ENCODE measurements at places on chromosomes 2 and 18.
A peak's percentile ranks its signal among the peaks of the same experiment; 100 is the strongest.

- DNase-seq, result no peak
- peaks cover 7% of the 10 kb centered on the region for H3K36me3 ChIP-seq
- no peaks in the 10 kb centered on the region for H3K27me3 ChIP-seq
These were observed 254.5 kb downstream of the NEDD4L start for GRCh38 chr18:58298251-58299134.

DNA sequence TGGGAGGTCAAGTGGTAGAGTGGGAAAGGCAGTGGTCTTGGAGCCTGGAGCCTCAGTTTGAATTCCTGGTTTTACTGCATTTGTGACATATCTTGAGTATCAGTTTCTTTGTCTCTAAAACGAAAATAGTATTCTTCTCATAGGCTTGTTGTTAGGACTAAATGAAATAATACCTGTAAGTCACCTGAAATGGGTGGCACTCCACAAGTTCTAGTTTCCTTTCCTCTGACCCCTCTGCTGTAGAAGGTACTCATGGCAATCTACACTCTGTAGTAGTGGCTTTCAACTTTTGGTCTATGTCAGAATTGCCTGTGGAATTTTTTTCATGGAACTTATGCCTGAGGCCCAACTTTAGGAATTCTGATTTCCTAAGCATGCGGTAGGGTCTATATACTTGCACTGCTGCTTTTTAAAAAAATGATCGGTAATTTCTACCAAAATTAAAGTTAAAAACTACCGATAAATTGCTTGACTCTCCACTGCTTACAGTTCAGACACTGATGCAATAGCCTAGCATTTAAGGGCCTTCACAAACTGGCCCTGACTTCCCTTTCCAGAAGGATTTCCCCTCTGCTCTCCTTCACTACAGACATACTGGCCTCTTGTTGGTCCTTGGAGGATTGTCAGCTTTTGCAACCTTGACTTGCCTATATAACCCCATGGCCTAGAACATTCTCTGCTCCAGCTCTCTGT is 47.2 kb downstream of the PLEK start:
- DNase-seq, result no peak
- H3K27me3 ChIP-seq, result no peaks in the 10 kb centered on the region

GRCh38 chr18:65752625-65753325 is 2.0 kb downstream of the CDH7 start:
- H3K27ac ChIP-seq, result no peak overlapping the region
- no peaks in the 10 kb centered on the region for H3K36me3 ChIP-seq

GRCh38 chr2:30275256-30275655 is 43.9 kb downstream of the LBH start:
- peaks cover 32% of the 10 kb centered on the region for H3K4me1 ChIP-seq
- H3K27me3 ChIP-seq, result no peaks in the 10 kb centered on the region
- no peaks in the 10 kb centered on the region for H3K36me3 ChIP-seq

- H3K4me1 ChIP-seq, result peaks cover 2% of the 10 kb centered on the region
- H3K4me3 ChIP-seq, result no peak overlapping the region
- H3K36me3 ChIP-seq, result peaks cover 50% of the 10 kb centered on the region
These were observed 14.6 kb downstream of the UGP2 start for GRCh38 chr2:63856303-63856603.

DNA sequence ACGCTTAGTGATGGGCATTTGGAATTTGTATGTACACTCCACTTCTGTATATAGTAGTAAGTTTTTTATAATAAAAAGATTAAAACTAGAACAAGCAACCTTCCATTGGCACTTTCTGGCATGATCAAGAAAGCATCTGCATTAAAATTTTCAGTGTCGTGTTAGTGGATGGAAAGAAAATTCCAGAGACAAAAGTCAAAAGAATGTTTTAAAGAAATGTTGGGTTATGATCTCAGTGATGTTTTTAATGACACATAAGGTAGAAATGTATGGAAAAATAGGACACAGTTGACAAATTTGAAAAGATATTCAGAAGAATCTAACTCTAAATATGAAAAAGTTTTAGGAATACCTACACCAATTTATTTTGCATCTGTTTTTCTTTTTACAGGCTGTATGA is 126.1 kb upstream of the FAM117B start:
- no peak overlapping the region for H3K27ac ChIP-seq
- DNase-seq, result no peak
- H3K4me1 ChIP-seq, result no peaks in the 10 kb centered on the region
- H3K4me3 ChIP-seq, result no peak overlapping the region
- H3K36me3 ChIP-seq, result no peaks in the 10 kb centered on the region

DNA sequence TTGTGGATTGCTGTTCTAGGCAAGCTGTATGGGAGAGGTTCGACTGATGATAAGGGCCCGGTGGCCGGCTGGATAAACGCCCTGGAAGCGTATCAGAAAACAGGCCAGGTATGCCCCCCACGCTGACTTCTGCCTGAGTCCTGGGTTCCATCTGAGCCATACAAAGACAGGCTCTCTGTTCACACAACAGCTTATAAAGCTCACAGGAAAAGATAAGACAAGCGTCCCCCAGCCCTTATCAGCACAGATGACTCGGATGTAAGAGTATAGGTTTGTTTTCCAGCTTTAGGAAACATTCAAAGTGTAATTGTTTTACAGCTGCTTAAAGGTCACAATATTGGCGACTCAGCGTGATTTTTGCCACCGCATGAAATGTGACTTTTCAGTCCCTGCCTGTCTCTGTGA is 12.7 kb downstream of the CNDP2 start:
- no peak overlapping the region for H3K4me3 ChIP-seq
- H3K27ac ChIP-seq, result no peak overlapping the region
- H3K27me3 ChIP-seq, result no peaks in the 10 kb centered on the region
- H3K36me3 ChIP-seq, result peaks cover 89% of the 10 kb centered on the region
- no peak for DNase-seq

DNA sequence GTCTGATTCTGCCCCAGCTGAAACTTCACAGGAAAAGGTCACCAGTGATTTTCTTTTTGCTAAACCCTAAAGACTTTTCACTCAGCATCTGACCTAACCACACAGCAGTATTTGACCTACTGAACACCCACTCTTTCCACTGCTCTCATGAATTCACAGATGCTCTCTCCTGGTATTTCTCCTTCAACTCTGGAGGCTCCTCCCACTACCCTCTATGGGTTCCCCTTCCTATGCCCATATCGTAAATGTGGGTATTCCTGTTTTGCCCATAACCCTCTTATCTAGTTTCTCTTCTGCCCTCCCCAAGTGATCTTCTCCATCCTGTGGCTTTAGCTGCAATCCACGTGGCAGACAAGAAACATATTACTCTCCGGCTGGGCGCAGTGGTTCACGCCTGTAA is 7.6 kb downstream of the PLEKHM3 start:
- no peak for DNase-seq
- H3K36me3 ChIP-seq, result no peaks in the 10 kb centered on the region
- H3K27me3 ChIP-seq, result no peaks in the 10 kb centered on the region

DNA sequence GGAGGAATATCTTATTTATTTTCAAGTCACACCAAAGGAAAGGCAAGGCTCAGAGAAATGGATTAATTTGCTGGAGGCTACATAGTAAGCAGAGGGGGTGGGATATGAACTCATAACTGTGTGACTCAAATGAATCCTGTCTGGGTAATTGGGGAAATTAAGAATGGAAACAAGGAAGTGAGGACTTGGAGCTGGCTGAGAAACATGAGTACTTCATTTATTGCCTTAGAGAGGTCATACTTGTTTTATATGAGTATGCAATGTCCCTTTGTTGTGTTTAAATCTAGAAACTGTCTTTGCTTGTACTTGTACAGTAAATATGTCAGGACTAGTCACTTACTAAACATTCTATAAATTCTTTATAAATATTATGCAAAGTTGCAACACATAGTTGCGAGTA is 2166.7 kb upstream of the PIK3C3 start:
- DNase-seq, result no peak
- H3K36me3 ChIP-seq, result peaks cover 20% of the 10 kb centered on the region

- DNase-seq, result no peak
- no peak overlapping the region for H3K27ac ChIP-seq
- H3K36me3 ChIP-seq, result no peaks in the 10 kb centered on the region
- no peaks in the 10 kb centered on the region for H3K4me1 ChIP-seq
- H3K4me3 ChIP-seq, result no peak overlapping the region
These were observed 326.9 kb downstream of the SLC4A3 start for GRCh38 chr2:219954331-219954730.

DNA sequence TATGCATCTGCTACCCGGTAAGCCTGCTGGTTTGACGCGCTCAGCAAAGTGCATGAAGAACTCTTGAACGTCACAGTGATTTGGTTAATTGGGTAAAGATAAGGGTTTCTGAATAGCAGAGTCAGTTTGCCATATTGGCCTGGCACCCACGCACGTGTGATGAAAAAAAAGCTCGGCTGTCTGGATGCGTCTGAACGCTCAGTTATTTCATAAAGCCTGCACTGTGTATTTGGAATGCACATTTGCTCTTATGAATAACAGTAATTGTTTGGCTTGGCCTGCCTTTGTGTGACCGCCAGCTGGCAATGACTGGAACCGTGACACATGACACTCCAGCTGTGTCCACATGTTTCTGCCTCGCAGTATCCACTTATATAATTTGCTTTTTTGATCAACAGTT is 129.2 kb upstream of the MEIS1 start:
- no peak overlapping the region for H3K27ac ChIP-seq
- H3K36me3 ChIP-seq, result no peaks in the 10 kb centered on the region
- no peak for DNase-seq
- no peaks in the 10 kb centered on the region for H3K4me1 ChIP-seq
- H3K4me3 ChIP-seq, result no peak overlapping the region

DNA sequence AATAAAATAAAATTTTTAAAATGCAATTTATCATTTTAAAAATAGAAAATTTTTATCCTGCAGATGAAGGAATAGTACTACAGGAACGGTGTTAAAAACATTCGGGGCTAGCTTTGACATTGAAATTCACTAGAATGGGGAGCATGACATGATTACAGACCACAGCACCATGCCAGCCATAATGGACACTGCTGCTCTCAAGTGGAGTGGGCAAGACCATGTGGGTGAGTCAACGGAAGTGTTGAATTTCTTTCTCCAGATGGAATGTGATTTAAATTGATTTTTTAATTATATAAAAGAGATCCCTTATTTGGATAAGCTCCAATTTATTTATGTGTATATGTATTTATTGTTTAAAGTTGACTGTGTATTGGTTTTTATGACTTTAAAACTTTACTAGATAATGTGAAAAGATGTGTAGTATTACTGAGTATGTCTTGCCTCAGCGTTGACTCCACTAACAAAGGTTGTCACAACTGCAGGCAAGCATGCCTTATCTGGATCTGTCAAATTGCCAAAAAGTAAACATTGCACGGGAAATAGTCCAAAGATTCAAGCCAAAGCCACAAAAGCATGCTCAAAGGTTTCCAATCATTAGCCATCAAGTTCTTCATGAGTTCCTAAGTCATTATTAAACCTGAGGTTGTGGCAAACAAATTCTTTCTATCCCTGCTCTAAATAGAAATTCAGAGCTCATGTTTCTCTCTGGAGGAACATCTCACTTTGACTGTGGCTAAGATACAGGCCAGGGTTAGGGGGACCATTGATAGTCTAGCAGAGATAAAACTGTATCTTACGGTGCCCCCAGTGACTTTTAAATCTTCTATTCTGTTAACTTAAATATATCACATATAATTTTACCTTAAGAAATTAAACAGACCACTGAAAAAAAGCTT is 536.9 kb downstream of the TMX3 start:
- no peak overlapping the region for H3K4me3 ChIP-seq
- H3K27ac ChIP-seq, result peak overlapping the region; percentile 19
- no peaks in the 10 kb centered on the region for H3K27me3 ChIP-seq
- H3K4me1 ChIP-seq, result peaks cover 5% of the 10 kb centered on the region
- no peaks in the 10 kb centered on the region for H3K36me3 ChIP-seq
- no peak for DNase-seq

DNA sequence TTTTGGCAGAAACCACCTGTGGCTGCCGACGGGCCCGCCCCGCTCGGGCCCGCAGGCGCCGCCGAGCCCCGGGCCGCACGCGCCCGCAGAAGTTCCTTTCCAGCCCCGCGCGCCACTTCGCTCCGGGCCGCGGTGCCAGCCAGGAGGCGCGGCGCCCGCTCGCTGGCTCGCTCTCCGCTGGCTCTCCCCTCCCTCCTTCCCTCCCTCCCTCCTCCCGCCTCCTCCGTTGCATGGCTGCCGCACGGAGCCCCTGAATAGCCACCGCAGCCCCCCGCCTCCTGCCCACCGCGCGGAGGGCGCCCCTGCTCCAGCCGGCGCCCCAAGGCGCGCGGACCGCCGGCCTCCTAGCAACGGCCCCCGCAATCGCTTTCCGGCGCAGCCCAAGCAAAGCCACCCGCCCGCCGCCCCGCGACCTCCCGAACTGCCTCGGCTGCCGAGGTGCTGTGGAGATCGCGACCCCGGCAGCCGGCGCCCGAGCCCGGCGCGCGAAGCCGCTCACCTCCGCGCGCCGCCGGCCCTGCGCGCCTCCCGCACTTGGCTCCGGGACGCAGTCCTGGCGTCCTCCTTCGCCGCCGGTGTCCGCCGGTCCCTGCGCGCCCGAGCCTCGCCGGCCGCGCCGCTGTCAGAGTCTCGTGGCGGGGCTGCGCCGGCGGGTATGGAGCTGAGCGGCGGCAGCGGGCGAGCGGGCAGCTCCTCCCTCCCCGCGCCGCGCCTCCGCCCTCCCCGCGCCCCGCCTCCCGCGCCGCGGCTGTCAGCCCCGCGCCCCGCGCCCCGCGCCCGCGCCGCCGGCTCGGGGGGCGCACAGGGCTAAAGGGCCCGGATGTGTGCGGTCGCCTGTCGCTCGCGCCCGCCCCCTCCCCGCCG is at the start of gene ZBTB7C:
Gene ZBTB7C, minus strand, starts transcription at position 657 of the 864 bp plus-strand sequence.
- H3K27me3 ChIP-seq, result peaks cover 36% of the 10 kb centered on the region
- no peaks in the 10 kb centered on the region for H3K36me3 ChIP-seq
- H3K27ac ChIP-seq, result no peak within 1 kb of the TSS
- peak within 1 kb of the TSS; percentile 39 for H3K4me3 ChIP-seq
- H3K4me1 ChIP-seq, result peaks cover 8% of the 10 kb centered on the region

GRCh38 chr18:79400591-79401381 is 5.1 kb downstream of the NFATC1 start:
- peak overlapping the region; percentile 59 for H3K4me3 ChIP-seq
- DNase-seq, result no peak
- H3K27me3 ChIP-seq, result no peaks in the 10 kb centered on the region
- H3K36me3 ChIP-seq, result no peaks in the 10 kb centered on the region
- peaks cover 18% of the 10 kb centered on the region for H3K4me1 ChIP-seq
- no peak overlapping the region for H3K27ac ChIP-seq

- no peak overlapping the region for H3K27ac ChIP-seq
- DNase-seq, result no peak
- no peaks in the 10 kb centered on the region for H3K27me3 ChIP-seq
- H3K4me1 ChIP-seq, result no peaks in the 10 kb centered on the region
These were observed 171.3 kb upstream of the OSR1 start for GRCh38 chr2:19529677-19530076.

GRCh38 chr18:48889115-48889941 is 61.4 kb downstream of the SMAD7 start:
- H3K36me3 ChIP-seq, result no peaks in the 10 kb centered on the region
- no peak overlapping the region for H3K4me3 ChIP-seq
- no peak for DNase-seq
- H3K27ac ChIP-seq, result no peak overlapping the region
- no peaks in the 10 kb centered on the region for H3K27me3 ChIP-seq
- H3K4me1 ChIP-seq, result no peaks in the 10 kb centered on the region

- H3K27ac ChIP-seq, result no peak overlapping the region
- peaks cover 37% of the 10 kb centered on the region for H3K36me3 ChIP-seq
- H3K4me1 ChIP-seq, result no peaks in the 10 kb centered on the region
- no peak overlapping the region for H3K4me3 ChIP-seq
- no peaks in the 10 kb centered on the region for H3K27me3 ChIP-seq
- no peak for DNase-seq
These were observed 24.2 kb upstream of the ARMC9 start for GRCh38 chr2:231174211-231174651.

GRCh38 chr2:190974629-190975361 is 39.2 kb downstream of the STAT1 start:
- H3K27ac ChIP-seq, result no peak overlapping the region
- DNase-seq, result no peak
- no peaks in the 10 kb centered on the region for H3K4me1 ChIP-seq
- H3K27me3 ChIP-seq, result no peaks in the 10 kb centered on the region
- H3K36me3 ChIP-seq, result peaks cover 95% of the 10 kb centered on the region
- no peak overlapping the region for H3K4me3 ChIP-seq
